ENCODE measurements at places on chromosomes 16 and 17.

GRCh38 chr17:48547808-48548522, 3.1 kb upstream of the HOXB2 start:
- no peak for DNase-seq

- no peak for DNase-seq
Measured at GRCh38 chr16:13377143-13377542, 475.7 kb downstream of the SHISA9 start.

DNA sequence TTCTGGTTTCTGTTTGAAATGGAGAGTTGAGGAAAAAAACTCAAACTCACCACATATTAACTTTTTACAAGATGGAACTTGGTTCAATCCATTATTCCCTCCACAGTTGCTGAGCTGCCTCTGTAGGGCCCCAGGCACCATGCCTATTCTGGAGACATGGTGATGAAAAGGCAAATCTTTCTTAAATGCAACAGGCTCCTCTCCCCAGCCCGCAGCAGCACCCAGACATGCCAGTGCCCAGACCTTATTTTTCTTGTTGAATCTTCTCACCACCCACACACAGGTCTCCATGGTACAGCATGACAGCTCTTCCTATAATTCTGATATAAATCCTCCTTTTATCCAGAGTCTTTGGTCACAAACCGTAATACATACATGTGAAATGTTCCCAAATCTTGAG, 7.6 kb downstream of the CYTH1 start:
- DNase-seq, result no peak

DNA sequence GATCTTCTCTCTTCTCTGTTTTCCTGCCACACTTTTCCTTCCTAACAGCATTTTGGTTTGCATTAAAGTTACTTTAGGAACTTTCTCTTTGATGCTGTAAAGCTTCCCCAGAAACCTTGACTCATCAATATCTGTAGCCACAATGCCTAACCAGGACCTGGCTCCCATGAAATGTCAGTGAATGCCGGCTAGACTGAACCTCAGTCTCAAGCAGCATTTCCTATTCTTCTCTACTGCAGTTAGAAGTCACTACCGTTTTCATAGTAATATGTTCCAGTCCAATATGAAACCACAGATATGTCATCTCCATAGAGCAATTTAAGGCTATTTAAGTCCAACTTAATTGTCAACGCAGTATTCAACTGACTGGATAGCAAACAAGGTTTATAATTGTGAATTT, 28.9 kb downstream of the ITFG1 start:
- DNase-seq, result no peak

DNA sequence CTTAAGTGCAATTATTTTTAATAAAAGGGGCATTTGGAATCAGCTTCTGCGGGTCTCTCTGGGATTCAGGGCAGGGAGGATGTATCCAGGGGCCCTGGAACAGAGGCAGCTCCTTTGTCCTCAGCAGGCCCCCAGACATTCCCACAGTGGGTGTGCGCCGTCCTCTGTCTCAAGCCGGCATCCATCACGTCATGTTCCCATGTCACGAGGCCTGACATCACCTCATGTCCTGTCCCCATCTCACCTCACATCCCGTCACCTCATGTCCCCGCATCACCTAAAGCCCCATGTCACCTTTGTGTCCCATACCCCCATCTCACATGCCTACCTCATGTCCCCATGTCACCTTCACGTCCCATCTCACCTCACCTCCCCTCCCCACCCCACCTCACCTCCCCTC, 18.5 kb downstream of the GAA start:
- DNase-seq, result no peak

DNA sequence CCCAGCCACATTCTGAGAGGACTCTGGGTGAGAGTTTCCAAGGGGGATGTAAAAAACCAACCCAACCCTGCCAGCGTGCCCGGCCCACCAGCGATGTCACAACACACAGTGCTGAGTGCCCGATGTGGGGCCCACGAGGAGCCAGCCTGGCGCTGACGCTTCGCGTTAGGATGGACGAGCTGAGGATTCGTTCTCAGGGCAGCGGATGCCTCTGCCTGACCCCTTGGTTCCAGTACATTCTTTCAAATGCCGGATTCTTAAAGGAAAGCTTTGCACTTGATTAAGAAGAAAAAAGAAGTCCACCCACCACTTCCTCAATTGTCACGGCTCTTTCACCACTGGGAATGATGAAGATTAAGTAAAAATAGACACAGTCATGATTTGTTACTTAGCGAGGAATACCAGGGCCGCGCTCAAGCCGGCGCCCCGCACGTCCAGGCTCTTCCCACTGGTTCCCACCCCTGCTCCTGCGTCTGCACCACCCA, 79.4 kb downstream of the IRF8 start:
- DNase-seq, result no peak

DNA sequence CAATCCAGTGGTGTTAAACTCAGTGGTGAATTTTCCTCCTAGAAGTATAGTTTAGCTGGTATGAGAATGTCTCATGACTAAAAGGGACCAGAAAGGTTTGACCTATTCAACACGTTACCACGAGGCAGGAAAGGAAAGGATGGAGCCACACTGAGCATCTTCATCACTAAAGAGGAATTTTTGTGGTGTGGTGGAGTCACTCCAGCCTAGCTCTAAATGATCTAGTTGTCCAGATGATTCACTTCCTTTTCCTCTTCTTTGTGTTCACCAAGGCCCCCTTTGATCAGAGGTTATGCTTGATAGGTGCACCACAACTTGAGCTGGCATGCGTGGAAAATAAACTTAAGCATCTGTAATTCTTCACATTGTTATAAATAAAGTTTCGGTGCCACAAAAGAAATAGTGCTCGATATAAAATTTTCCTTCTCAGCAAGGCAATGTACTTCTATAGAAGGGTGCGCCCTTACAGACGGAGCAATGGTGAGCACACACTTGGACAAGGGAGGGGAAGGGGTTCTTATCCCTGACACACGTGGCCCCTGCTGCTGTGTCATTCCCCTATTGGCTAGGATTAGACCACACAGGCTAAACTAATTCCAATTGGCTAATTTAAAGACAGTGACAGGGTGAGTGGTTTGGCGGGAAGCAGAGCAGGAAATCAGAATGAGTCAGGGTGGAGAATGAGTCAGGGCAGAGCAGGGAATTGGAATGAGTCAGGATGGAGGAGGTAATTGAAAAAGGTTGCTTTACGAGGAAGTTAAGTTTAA, 254.6 kb downstream of the HS3ST3A1 start:
- no peak for DNase-seq
